ENCODE measurements at places on chromosomes 12 and 14.
A peak's percentile ranks its signal among the peaks of the same experiment; 100 is the strongest.

- DNase-seq: no peak
Observed at GRCh38 chr14:95885278-95885677, 8.6 kb downstream of the TUNAR start.

- peak; percentile 89 for DNase-seq
Observed at GRCh38 chr12:8681129-8681884, 16.5 kb upstream of the RIMKLB start.

GRCh38 chr14:51957950-51958349 is 31.4 kb upstream of the RTRAF start:
- no peak for DNase-seq

GRCh38 chr12:128388461-128389000 is 121.6 kb downstream of the TMEM132C start:
- no peak for DNase-seq

- no peak for DNase-seq
Observed at GRCh38 chr12:113397497-113398197, 6.0 kb downstream of the SDS start.

- DNase-seq: no peak
Observed at GRCh38 chr14:98940693-98941437, 331.1 kb downstream of the BCL11B start.

DNA sequence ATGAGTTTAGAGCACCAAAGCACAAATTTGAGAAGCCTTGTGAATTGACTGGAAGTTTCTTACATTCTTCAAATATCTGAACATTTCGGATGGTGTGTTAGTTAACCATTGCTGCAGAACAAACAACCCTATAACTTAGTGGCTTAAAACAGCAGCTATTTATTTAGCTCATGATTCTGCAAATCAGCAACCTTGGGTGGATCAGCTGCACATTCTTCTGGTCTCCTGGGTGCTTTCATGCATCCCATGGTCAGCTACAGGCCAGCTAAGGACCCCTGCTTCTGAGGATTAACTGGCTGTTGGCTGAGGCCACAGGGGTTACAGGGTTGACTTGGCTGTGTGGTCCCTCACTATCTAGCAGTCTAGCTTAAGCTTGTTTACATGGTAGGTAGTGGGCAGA is 114.0 kb upstream of the HIF1A start:
- no peak for DNase-seq

DNA sequence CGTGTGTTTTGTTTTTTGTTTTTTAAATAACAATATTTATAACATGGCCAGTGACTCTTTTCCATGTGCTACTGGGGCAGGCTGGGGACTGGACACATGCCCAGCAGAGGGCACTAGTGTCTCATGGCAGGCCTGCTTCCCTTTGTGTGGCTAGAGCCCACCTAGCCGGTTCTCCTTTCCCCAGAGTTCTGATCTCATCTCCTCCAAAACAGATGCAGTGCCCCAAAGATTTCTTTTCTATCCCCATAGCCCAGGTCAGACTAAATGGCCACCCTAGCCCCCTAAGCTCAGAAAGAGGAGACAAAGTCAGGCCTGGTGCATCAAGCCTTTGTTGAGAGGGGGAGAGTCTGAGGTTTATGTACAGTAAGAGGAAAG is 21.2 kb downstream of the PRPF40B start:
- peak; percentile 60 for DNase-seq

DNA sequence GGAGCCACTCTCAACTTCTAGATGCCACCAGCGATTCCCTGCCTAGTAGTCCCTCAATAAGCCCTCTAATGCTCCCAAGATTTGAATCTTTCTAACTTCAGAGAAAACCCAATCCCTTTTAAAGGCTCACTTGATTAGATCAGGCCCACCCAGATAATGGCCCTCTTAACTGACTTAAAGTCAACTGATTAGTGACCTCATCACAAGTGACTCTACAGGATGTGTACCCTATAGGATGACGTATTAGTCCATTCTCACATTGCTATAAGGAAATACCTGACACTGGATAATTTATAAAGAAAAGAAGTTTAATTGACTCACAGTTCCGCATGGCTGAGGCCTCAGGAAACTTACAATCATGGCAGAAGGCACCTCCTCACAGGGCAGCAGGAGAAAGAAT is 49.1 kb downstream of the ANKS1B start:
- DNase-seq: no peak

DNA sequence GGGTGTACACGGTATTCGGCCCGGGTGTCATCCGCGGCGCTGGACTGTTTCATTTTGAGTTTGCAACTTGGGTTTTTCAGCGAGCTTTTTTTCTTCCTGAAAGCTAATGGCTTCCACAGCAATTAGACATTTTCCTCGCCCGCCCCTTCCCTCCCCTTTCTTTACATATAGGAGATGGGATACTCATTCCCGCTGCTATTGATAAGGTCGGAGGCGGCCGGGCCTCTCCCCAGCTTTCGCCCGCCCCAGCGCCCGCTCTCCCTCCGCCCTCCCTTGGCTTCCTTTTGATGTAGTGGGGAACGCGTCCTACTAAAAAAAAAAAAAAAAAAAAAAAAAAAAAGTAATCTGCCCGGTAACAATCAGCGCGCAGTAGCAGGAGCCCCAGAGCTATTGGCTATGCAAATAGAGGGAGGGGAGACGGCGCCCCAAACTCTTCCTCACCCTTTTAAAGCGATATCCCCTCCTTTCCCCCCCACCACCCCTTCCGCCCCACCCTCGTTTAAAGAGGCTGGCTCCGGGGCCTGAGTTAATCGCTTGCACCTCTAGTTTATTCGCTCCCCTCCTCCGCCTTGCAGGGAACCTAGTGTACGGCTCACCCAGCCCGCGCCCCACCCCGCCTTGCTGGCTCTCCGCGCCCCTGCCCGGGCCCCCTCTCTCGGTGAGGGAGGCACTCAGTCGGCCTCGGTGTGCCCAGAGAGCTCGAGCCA is 1.7 kb upstream of the CCND2 start:
- DNase-seq: peak; percentile 99

- no peak for DNase-seq
Observed at GRCh38 chr14:49396801-49397200, 189.4 kb downstream of the RPS29 start.

- no peak for DNase-seq
Observed at GRCh38 chr14:63956326-63956725, 103.5 kb downstream of the SYNE2 start.

GRCh38 chr14:81313775-81314429 is 86.2 kb downstream of the STON2 start:
- DNase-seq: no peak

GRCh38 chr12:101779626-101780025 is 40.4 kb upstream of the SYCP3 start:
- no peak for DNase-seq

GRCh38 chr14:38528582-38528981 is 272.7 kb upstream of the CLEC14A start:
- DNase-seq: no peak
